ENCODE measurements at places on chromosomes 16 and 17.

GRCh38 chr17:8700546-8700945 lies 44.1 kb downstream of the CCDC42 start:
- no peak for DNase-seq

GRCh38 chr17:65583921-65584603 lies 22.6 kb upstream of the AXIN2 start:
- DNase-seq, result no peak

DNA sequence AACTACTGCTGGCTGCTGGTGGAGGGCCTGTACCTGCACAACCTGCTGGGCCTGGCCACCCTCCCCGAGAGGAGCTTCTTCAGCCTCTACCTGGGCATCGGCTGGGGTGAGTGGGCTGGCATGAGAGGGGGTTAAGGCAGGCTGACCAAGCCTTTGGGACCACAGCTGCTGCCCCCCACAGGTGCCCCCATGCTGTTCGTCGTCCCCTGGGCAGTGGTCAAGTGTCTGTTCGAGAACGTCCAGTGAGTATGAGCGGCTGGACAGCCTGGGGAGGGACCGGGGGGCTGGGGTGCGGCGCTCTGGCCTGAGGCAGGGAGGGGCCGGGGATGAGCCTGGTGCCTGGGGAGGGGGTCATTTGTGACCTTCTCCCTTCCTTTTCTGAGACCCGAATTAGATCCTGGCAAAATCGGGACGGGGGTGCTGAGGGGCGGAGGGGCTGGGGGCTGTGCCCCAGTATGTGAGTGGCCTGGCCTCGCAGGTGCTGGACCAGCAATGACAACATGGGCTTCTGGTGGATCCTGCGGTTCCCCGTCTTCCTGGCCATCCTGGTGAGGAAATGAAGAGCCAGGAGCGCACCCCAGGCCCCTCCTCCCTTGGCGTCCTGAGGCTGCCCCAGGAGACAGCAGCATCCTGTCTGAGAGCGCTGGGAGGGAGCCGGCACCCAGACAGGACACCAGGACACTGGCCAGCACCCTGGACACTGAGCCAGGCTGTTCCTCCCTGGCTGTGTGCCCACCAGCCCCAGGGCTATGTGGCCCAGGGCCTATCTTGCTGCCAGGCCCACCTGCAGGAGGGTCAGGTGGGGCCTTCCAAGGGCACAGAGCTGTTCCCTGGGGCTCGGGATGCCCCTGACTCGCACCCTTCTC lies 8.0 kb downstream of the GCGR start:
- no peak for DNase-seq

GRCh38 chr16:88619859-88620815 lies 18.2 kb upstream of the IL17C start:
- DNase-seq, result no peak

GRCh38 chr17:13601776-13602551 lies at the start of gene HS3ST3A1:
TSS of gene HS3ST3A1 (minus strand) at chr17:13601929. CDS start at chr17:13601129, 800 bp downstream.
- DNase-seq, result peak; percentile 78

DNA sequence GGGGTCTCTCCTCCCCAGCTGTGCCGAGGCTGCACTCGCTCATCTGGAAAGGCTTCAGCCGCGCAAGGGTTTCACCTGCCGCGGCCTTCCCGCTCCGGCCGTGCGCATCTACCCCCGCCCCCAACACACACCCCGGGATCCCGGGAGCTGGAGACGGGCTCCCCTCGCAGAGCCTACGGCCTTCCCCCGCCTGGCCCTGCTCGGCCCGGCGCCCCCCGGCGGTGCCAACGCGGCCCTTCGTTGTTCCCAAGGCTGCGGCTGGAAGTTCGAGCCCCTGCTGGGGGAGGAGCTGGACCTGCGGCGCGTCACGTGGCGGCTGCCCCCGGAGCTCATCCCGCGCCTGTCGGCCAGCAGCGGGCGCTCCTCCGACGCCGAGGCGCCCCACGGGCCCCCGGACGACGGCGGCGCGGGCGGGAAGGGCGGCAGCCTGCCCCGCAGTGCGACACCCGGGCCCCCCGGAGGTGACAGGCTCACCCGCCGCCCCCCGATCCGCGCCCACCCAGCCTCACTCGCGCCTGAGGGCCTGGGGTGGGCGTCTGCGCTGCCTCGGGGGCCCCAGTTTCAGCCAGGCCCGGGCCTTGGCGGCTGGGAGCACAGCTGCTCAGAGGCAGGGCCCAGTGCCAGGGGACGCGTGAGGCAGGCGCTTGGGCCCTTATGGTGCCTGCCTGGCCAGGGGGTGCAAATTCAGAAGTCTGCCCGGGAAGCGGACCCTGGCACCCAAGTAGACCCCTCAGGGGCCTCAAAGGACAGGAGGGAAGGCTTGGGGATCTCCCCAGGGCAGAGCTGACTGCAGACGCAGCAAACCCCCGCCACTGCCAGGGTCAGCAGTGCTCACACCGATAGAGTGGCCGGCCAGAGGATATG lies 11.2 kb downstream of the GALK1 start:
- DNase-seq, result peak; percentile 89

DNA sequence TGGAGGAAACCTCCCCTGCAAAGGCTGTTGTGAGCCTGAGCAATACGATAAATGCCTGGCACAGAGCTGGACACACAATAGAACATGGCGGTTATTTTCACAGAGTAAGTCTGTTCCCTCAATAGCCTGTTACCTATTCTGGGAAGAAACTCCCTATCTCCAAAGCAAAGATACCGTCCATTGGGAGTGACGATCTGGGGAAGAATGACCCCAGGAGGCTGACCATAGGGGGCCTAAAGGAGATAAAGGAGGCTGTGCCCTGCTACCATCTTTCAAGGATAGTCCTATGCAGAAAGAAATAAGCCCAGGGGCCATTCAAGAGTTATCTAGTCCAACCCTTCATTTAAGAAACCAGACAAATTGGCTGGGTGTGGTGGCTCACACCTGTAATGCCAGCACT lies 4.1 kb upstream of the AXIN2 start:
- DNase-seq, result no peak

- DNase-seq, result no peak
Observed at GRCh38 chr16:87684106-87684677, 81.6 kb downstream of the KLHDC4 start.

- no peak for DNase-seq
Observed at GRCh38 chr17:81925860-81926450, 1.6 kb downstream of the MAFG start.

GRCh38 chr17:39757176-39757662 lies 19.5 kb downstream of the GRB7 start:
- DNase-seq, result no peak
